Activated CD4-positive, alpha-beta T cell treated with anti-CD3 and anti-CD28 coated beads, Interleukin-2, amount 10 ng/mL, durations not matched to agents 7 days and 5 days (primary cell): ENCODE measurements at places on chromosomes 3 and 15.

GRCh38 chr15:38843736-38844590, 279.3 kb upstream of the RASGRP1 start:
- DNase-seq, result no peak

DNA sequence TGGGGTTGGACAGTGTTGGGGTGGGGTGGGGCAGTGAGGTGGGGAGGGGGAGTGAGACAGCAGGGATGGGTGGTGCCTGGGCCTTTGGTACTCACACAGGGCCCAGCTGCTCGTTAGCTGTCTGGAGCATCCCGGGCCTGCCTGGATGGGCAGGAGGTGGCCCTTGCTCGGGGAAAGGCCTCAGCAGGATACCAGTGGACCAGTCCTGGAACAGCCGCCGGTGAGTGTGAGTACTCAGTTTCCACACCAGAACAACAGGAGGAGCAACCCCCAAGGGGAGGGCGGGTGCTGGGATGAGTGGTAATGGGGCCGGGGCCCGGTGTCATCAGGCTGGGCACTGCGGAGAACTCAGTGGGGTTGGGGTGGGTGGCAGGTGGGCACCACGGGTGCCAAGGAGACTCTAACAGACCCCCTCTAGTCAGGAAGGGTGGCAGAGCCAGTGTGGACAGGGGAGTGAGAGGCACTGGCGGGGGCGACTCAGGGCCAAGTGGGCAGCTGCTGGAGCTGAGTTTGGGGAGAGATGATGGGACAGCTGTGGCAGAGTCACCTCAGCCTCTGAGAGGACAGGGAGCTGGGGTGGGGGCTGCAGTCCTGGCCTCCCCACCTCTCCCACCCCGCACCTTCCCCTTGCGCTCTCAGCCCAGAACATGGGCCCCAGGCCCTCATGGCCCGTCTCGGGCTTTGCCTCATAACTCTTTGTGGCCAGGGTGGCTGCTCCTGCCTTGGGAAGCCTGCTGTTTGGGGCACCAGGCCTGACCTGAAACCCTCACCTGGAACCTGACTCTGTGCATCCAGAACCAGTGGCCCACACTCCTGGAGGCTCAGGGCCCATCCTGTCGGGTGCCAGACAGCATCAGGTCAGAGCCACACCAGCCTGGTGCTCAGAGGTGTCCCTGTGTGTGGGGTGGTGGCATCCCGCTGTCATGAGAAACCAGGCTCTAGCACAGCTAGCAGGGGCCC, 52.1 kb upstream of the PRR23E start:
- no peak for DNase-seq

GRCh38 chr15:77436822-77437221, 16.1 kb downstream of the HMG20A start:
- DNase-seq, result no peak

GRCh38 chr3:87361271-87361670, 84.9 kb upstream of the POU1F1 start:
- no peak for DNase-seq

DNA sequence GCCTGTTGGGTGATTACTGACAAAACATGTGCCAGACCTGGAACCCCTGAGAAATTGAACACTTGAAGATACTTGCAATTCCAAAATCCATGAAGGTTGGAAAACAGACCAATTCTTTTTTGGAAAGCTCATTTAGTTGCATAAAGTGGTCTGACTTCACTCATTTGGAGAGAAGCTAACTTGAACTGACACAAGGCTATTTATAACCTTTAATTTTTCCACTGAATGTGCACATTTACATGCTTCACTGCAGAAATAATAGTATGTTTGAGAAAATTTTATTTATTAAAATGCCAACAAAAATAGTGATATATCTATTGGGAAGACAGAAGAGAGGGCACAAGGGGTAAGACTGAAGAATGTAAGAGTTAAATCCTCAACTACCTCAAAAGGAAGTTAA, 92.1 kb downstream of the MOBP start:
- no peak for DNase-seq

GRCh38 chr15:64938192-64938591, 26.5 kb downstream of the ANKDD1A start:
- DNase-seq, result no peak

GRCh38 chr3:56321892-56322291, 146.4 kb downstream of the ERC2 start:
- no peak for DNase-seq

- no peak for DNase-seq
These were observed 13.6 kb upstream of the XIRP1 start for GRCh38 chr3:39205919-39206516.

DNA sequence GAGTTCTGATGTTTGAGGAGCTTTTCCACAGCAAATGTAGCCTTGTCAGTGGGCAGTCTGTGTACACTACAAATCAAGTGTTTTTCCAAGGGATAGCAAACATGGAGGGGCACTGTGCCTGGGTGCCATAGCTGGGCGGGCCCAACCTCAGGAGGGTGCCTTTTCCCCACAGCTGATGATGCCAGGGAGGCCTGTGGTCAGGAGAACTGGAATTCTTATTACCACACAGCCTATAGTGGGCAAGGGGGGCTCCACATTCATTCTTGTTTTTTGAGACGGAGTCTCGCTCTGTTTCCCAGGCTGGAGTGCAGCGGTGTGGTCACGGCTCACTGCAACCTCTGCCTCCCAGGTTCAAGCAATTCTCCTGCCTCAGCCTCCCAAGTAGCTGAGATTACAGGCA, 41.8 kb downstream of the SYNM start:
- DNase-seq, result no peak
